ENCODE measurements at places on chromosomes 2 and 18. TPM values are rescaled to one million over a fixed set of nuclear protein-coding genes. Genes with fewer than 3 reads are reported as not detected.

DNA sequence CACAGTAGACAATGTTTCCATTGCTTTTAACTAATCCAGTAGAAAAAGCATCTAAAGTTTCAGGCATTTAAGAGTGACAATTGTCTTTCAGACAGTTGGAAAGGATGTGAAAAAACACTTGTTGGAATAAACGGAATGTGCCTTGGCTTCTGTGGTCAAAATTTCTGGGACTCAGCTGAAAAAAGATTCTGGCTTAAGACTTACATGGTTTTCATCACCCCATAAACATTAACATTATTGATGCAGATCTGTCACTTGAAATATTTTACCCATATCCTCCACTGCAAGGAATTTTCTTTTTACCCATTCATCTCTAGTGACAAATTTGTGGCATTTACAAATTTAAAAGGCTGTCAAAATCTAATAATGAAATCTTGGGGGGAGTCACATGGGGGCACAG is 166.0 kb downstream of the SRBD1 start:
- peak; percentile 37 for DNase-seq

DNA sequence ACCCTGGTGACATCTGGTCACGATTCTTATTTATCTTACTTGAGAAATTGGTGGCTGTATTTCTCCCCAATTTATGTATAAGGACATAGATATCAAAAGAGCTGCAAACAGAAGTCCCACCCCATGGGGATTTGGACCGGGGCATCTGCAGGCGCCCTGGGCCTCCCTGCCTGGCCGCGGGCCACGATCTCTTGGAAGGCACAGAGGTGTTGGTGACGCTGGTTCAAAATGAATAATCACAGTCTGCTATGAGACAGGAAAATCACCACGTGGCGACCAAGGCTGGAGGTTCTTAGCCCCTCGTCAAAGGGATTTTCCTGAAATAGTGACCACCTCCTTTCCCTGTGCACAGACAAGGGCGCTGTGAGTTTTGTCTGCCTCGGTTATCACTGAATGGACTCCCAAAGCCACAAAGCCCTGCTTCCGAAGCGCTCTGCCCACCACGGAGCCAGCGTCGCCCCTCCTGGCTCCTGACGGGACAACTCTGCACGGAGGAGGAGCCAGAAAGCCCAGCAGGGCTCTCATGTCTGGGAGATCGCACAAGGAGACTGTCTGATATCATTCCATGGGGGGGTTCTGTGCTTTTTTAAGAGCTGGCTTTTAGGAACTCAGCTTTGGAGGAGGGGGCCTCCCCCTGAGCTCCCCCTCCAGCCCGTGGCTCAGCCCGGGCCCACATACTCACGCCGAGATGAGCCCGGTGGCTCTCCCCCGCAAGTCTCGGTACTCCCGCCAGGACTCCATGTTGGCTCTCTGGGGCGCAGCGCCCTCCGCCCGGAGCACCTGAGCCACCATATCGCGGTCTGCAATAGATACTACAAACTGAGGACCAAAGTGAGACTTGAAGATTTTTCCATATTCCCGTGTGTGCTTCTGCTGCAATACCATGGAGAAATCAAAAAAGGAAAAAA is 14.6 kb downstream of the CYP27C1 start:
- DNase-seq: no peak

- no peak for DNase-seq
Observed at GRCh38 chr2:104658144-104658835, 195.6 kb upstream of the POU3F3 start.

The LHCGR gene
- 0.12 TPM for polyA plus RNA-seq

Measured in fibroblast of lung (primary cell).